ENCODE measurements at places on chromosomes 6 and 20. TPM values are rescaled to one million over a fixed set of nuclear protein-coding genes. Genes with fewer than 3 reads are reported as not detected.
A peak's percentile ranks its signal among the peaks of the same experiment; 100 is the strongest.

DNA sequence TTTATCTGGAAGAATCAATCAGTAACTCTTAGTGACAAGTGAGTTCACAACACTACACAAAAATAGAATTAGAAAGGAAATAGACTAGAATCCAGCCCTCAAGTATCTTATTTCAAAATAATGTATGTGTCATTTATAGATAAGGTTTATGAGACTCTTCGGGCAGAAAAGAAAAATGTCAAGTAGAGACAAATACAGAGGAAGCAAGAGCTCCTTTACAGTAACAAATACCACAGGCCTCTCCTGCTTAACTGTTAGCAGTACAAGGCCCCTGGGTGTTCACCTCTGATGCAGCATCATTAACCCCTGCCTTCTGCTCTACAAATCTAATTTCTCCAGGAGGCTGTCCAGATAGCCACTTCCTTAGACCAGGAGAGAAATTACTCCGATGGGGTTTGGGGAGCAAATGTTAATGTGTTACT lies 76.7 kb downstream of the UBE3D start:
- no peaks in the 10 kb centered on the region for H3K27me3 ChIP-seq
- H3K36me3 ChIP-seq = peaks cover 4% of the 10 kb centered on the region
- no peak overlapping the region for H3K27ac ChIP-seq
- no peak overlapping the region for H3K4me3 ChIP-seq

- no peak overlapping the region for H3K4me3 ChIP-seq
- no peaks in the 10 kb centered on the region for H3K27me3 ChIP-seq
- no peaks in the 10 kb centered on the region for H3K36me3 ChIP-seq
- H3K4me1 ChIP-seq = peaks cover 7% of the 10 kb centered on the region
- no peak overlapping the region for H3K27ac ChIP-seq
- no peak for DNase-seq
Measured at GRCh38 chr20:47668313-47669151, 116.7 kb downstream of the SULF2 start.

- H3K36me3 ChIP-seq = no peaks in the 10 kb centered on the region
- peaks cover 29% of the 10 kb centered on the region for H3K27me3 ChIP-seq
- no peak for DNase-seq
- H3K4me1 ChIP-seq = peaks cover 15% of the 10 kb centered on the region
Measured at GRCh38 chr6:7642791-7643190, 52.8 kb downstream of the SNRNP48 start.

- no peak overlapping the region for H3K4me3 ChIP-seq
- H3K4me1 ChIP-seq = no peaks in the 10 kb centered on the region
- H3K27ac ChIP-seq = no peak overlapping the region
- H3K27me3 ChIP-seq = peaks cover 4% of the 10 kb centered on the region
Measured at GRCh38 chr6:52735071-52735470, 28.2 kb downstream of the GSTA2 start.

- H3K4me3 ChIP-seq = no peak overlapping the region
- H3K4me1 ChIP-seq = no peaks in the 10 kb centered on the region
- H3K27ac ChIP-seq = no peak overlapping the region
- peaks cover 25% of the 10 kb centered on the region for H3K27me3 ChIP-seq
- H3K36me3 ChIP-seq = no peaks in the 10 kb centered on the region
Measured at GRCh38 chr6:36319821-36320220, 16.9 kb downstream of the BNIP5 start.

The OXT gene
- total RNA-seq = not detected

DNA sequence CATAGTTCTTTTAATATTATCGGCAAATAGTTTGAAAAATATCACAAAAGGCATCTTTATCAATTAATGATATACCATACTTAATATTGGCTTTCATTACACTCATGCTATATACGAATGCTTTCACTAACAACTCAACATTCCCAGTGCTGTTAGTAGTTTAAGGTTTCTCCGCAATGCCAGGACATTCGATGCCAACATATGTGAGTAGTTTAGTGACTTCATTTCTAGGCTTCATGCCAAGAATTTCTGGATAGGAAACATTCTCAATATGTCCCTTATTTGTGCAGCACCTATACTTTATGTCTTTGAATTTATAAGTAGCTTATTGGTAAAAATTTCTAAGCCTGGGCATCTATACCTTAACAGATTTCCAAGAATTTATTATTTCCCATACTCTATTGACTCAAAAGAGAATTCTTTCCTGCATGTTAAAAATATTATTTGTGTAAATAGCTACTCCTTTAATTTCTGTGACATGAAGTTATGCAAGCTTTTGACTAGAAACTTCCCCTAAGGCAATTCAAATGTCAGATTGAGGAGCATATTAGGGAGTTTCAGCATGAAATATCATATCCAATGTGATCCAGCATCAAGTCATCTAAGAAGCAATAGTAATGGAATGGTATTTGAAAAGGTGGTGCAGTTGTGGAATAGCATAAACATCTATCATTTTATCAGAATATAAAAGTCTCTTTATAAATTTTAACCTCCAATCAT lies 236.0 kb upstream of the STXBP5 start:
- H3K27me3 ChIP-seq = no peaks in the 10 kb centered on the region
- H3K4me3 ChIP-seq = no peak overlapping the region
- no peak overlapping the region for H3K27ac ChIP-seq
- DNase-seq = no peak
- H3K36me3 ChIP-seq = peaks cover 2% of the 10 kb centered on the region
- H3K4me1 ChIP-seq = no peaks in the 10 kb centered on the region

- H3K4me1 ChIP-seq = no peaks in the 10 kb centered on the region
- no peak overlapping the region for H3K4me3 ChIP-seq
- no peak overlapping the region for H3K27ac ChIP-seq
- H3K36me3 ChIP-seq = no peaks in the 10 kb centered on the region
- H3K27me3 ChIP-seq = no peaks in the 10 kb centered on the region
Measured at GRCh38 chr6:62640749-62641148, 354.7 kb upstream of the KHDRBS2 start.

DNA sequence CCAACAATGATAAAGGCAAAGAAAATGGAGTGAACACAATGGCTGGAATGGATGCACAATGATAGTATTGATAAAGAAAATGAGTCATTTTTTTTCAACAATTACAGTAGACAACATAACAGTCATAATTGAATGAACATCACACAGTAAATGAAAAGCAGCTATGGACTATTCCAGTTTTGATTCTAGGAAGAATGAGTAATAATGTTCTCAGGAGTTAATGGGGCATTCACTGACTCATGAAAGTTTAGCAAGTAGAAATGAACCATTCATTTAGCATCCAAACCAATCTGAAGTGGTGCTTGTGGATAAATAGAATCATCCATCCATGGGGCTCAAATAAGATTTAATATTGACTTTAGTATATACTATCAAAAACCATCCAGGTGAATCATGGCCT lies 1029.5 kb upstream of the GJE1 start:
- no peaks in the 10 kb centered on the region for H3K36me3 ChIP-seq
- no peak overlapping the region for H3K27ac ChIP-seq
- no peaks in the 10 kb centered on the region for H3K4me1 ChIP-seq
- H3K27me3 ChIP-seq = no peaks in the 10 kb centered on the region
- no peak overlapping the region for H3K4me3 ChIP-seq

GRCh38 chr20:48999890-49000870 lies 45.9 kb upstream of the CSE1L start:
- no peak for DNase-seq
- H3K4me3 ChIP-seq = no peak overlapping the region
- no peaks in the 10 kb centered on the region for H3K4me1 ChIP-seq
- H3K27me3 ChIP-seq = no peaks in the 10 kb centered on the region
- peak overlapping the region; percentile 9 for H3K27ac ChIP-seq
- peaks cover 33% of the 10 kb centered on the region for H3K36me3 ChIP-seq

DNA sequence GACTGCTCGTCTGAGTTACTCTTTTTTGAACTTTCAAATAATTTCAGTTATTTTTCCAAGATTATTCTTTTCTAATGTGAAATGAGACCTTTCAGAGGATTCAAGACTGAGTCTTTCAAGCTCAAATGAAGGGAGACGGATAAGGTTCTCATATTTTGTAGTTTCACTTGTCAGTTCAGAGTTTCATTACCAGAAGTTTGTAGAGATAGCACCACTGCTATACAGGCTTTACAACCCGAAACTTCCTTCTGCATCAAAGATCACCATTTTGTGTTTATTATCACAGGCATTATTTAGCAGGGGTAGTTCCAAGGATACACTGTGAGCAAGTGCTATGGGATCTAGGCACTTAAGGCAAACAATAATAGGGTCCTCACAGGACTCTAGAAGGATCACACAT lies 74.7 kb upstream of the EPHA7 start:
- no peak overlapping the region for H3K4me3 ChIP-seq
- no peak overlapping the region for H3K27ac ChIP-seq

- H3K27me3 ChIP-seq = no peaks in the 10 kb centered on the region
- no peak overlapping the region for H3K27ac ChIP-seq
- DNase-seq = no peak
- H3K4me3 ChIP-seq = no peak overlapping the region
Measured at GRCh38 chr20:11556410-11556809, 361.3 kb upstream of the BTBD3 start.

DNA sequence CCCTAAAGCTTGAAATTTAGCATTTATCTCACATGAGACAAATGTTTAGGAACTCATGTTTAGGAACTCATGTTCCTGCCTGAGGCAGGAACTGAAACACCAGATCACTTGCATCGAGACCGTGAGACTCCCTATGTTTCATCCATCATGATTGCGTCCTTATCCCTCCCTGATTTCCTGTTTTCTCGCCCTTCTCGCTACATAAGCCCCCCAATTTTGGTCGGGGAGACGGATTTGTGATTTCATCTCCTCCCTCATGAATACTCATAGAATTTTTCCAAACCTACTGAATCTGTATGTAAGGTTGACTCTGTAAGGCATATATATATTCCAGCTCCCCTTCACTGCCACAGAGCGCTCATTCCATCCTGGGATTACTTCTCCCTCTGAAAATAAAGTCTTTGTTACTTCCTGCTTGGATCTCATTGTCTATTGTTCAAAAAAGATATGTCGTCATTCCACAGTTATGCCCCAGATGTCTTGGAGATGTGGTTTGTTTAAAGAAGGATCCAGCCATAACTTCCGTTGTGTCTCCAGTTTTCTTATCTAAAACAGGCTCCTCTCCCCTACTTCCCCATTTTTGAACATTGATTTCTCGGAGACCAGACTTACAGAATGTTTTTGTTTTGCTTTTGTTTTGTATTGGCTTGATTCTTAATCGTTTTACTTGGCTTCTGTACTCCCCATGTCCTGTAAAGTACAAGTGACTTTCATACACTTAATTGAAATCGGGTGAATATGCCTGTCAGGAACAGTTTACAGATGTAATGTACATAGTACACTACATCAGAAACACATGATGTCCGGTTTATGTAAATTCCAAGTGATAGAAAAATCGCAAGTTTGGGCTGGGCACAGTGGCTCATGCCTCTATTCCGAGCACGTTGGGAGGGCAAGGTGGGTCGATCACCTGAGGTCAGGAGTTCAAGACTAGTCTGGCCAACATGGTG lies 118.7 kb downstream of the HFE start:
- DNase-seq = no peak
- no peak overlapping the region for H3K27ac ChIP-seq
- H3K27me3 ChIP-seq = no peaks in the 10 kb centered on the region
- no peak overlapping the region for H3K4me3 ChIP-seq
- peaks cover 30% of the 10 kb centered on the region for H3K4me1 ChIP-seq
- H3K36me3 ChIP-seq = peaks cover 1% of the 10 kb centered on the region

- peak overlapping the region; percentile 100 for H3K4me3 ChIP-seq
- peak; percentile 51 for DNase-seq
- peaks cover 20% of the 10 kb centered on the region for H3K36me3 ChIP-seq
- peaks cover 45% of the 10 kb centered on the region for H3K4me1 ChIP-seq
Measured at GRCh38 chr6:43171707-43172103, 636 bp downstream of the SRF start.

DNA sequence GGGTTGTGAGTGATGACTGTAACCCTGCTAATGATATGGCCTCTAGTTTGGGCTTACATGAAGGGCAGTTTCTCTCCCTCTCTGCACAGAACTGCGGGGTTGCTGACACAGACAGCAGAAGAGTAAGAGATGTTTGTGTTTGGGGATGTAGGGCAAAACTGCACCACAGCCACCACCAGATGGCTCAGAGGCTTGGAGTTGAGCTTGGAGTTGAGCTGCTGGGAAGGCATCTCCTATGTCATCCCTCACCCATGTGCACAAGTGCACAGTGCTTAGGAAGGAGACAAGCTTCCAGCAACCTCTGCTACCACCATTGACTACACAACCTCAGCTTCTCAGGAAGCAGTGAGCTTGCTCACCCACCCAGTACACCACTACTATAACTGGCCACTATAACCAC lies 303.9 kb upstream of the DEFB112 start:
- H3K4me1 ChIP-seq = no peaks in the 10 kb centered on the region
- no peak for DNase-seq
- no peak overlapping the region for H3K4me3 ChIP-seq
- H3K36me3 ChIP-seq = no peaks in the 10 kb centered on the region
- H3K27me3 ChIP-seq = no peaks in the 10 kb centered on the region

DNA sequence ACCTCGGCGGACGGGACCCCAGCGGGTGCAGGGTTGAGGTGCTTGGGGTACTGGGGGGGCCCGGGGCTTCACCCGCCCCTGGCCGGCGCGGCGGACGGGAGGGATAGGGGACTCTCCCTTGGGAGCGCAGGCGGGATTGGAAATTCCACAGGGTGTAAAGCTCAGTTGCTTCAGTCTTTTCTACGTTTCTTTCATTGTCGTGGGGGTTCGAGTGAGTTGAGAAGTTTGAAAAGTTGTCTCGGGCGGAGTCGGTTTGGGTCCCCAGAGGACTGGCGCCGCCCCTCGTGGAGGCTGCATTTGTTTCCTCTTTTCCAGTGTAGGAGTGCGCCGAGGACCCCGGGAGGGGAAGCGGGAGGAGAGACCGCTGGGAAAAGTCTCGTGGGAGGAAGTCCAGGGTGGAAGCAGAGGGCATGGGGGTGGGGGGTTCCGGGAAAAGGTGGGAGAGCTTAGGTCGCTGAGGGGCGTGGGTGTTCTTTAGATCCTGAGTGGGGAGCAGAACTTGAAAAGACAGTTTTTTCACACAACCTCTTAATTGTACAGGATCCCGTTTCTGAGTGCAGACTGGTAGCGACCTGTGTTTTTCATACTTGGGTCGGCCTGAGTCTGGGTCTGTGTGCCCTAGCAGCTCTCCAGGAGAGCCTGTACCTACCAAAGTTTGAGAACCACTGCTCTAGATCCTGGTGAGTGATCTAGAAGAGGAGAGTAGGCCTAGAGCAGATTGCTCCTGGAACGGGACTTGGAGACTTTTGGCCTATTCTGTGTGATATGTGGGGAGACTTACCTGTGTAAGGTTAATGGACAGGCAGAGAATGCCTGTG lies 495 bp downstream of the FAM83B start:
- H3K4me1 ChIP-seq = no peaks in the 10 kb centered on the region
- H3K27me3 ChIP-seq = peaks cover 14% of the 10 kb centered on the region
- H3K36me3 ChIP-seq = no peaks in the 10 kb centered on the region
- no peak overlapping the region for H3K4me3 ChIP-seq
- H3K27ac ChIP-seq = no peak overlapping the region
- no peak for DNase-seq

DNA sequence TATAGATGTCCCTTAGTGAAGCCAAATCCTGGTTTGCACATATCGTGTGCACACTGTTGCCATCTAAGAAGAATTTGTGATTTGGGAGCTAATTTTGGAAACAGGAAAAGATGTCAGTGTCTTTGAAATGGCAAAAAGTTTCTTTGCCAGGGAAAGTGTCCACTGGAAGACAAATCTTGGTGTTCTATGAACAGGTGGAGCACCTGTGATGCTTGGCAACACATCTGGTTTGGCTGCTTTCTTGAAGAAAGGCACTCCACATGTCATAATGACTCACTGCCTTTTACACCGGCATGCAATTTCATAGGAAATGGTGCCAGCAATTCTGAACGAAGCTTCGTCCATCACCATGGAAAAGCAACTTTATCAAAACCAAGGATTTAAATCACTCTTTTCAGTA lies 1040.0 kb upstream of the MAP3K7 start:
- no peak overlapping the region for H3K27ac ChIP-seq
- DNase-seq = no peak
- no peaks in the 10 kb centered on the region for H3K4me1 ChIP-seq
- H3K27me3 ChIP-seq = no peaks in the 10 kb centered on the region
- H3K36me3 ChIP-seq = no peaks in the 10 kb centered on the region

The TGM2 gene
- 0.35 TPM for total RNA-seq

The PPIL6 gene
- total RNA-seq = not detected

The TUBE1 gene
- total RNA-seq = 20.7 TPM

The LINC00237 gene
- total RNA-seq = not detected
